Activated naive CD4-positive, alpha-beta T cell treated with anti-CD3 and anti-CD28 coated beads for 36 hours (primary cell): ENCODE measurements at places on chromosomes 13 and 19. TPM values are rescaled to one million over a fixed set of nuclear protein-coding genes. Genes with fewer than 3 reads are reported as not detected.

DNA sequence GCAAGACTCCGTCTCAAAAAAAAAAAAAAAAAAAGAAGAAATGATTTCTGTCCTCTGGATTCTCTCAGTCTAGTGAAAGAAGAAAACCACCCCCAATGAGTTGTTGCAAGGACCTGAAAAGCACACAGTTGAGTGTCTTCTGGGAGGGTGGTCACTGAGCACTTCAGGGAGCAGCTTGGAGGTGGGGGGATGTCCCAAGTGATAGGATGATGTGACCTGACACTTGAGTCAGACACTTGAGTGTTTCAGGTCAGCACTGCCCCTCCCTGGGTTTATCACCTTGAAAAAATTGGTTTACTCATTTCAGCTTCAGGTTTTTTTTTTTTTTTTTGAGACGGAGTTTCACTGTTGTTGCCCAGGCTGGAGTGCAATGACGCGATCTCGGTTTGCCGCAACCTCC is 63.2 kb downstream of the ZNF823 start:
- no peak overlapping the region for H3K27ac ChIP-seq
- H3K4me3 ChIP-seq = no peak overlapping the region
- H3K36me3 ChIP-seq = no peaks in the 10 kb centered on the region
- H3K4me1 ChIP-seq = peaks cover 3% of the 10 kb centered on the region

- H3K4me1 ChIP-seq = no peaks in the 10 kb centered on the region
- H3K36me3 ChIP-seq = no peaks in the 10 kb centered on the region
- H3K4me3 ChIP-seq = no peak overlapping the region
These were observed 37.0 kb upstream of the FARP1 start for GRCh38 chr13:98105929-98106336.

The ZNF625 gene
- 3.5 TPM for total RNA-seq

DNA sequence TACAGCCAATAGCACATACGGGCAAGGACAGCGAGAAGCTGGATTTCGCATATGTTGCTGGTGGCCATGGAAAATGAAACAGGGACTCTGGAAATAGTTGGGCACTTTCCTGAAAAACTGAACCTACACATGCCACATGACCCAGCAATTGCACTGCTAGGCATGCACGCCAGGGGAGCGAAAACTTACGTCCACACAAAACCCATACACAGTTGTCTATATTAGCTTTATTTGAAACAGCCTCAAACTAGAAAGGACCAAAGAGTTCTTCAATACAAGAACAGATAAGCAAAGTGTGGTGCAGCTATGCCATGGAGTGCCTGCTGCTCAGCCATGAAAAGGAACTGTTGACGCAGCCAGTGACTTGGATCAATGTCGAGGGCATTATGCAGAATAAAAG is 7.3 kb upstream of the SPACA7 start:
- H3K27ac ChIP-seq = no peak overlapping the region
- DNase-seq = no peak
- no peaks in the 10 kb centered on the region for H3K4me1 ChIP-seq
- peaks cover 1% of the 10 kb centered on the region for H3K36me3 ChIP-seq

DNA sequence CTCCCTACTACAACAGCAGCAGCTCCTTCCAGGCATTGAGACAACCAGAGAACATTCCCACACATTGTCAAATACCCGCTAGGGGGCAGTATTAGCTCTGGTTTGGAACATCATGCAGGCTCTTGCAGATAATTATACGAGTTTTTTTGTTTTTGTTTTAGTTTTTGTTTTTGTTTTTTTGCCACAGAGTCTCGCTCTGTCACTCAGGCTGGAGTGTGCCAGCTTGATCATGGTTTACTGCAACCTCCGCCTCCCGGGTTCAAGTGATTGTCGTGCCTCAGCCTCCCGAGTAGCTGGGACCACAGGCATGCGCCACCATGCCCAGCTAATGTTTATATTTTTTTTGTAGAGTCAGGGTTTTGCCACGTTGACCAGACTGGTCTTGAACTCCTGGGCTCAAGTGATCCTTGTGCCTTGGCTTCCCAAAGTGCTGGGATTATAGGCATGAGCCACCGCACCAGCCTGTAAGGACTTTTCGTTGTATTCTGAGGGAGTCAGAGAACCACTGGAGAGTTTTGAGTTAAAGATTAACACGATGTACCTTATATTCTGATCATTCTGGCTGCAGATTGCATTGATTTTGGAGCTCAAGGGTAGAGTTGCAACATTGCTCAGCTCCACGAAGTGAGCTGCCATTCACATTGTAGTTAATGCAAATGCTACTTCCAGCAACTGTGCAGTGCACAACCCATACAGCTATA is 41.7 kb upstream of the CEACAM20 start:
- peak; percentile 80 for DNase-seq
- H3K4me1 ChIP-seq = no peaks in the 10 kb centered on the region
- no peak overlapping the region for H3K4me3 ChIP-seq
- no peak overlapping the region for H3K27ac ChIP-seq
- H3K27me3 ChIP-seq = peaks cover 7% of the 10 kb centered on the region

The LIM2 gene
- total RNA-seq = not detected

The TMEM238 gene
- 9.9 TPM for total RNA-seq

DNA sequence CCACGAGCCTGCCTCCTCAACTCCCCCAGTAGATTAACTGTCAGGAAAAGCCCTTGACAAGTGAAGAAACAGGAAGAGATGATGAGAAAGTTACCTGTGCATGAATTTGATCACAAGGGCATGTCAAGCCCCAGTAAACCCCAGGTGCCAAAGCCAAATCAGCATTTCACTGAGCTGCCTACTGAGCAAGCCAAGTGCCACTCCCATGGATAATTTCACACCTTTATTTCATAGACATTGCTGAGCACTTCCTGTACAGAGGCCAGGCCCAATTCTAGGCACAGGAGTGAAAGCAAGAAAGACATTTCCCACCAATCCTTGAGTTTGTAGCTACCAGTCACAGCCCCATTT is 2.4 kb downstream of the GADD45GIP1 start:
- peaks cover 36% of the 10 kb centered on the region for H3K36me3 ChIP-seq
- DNase-seq = peak; percentile 47
- peak overlapping the region; percentile 76 for H3K27ac ChIP-seq
